ENCODE measurements at places on chromosomes 2 and 18.
A peak's percentile ranks its signal among the peaks of the same experiment; 100 is the strongest.

DNA sequence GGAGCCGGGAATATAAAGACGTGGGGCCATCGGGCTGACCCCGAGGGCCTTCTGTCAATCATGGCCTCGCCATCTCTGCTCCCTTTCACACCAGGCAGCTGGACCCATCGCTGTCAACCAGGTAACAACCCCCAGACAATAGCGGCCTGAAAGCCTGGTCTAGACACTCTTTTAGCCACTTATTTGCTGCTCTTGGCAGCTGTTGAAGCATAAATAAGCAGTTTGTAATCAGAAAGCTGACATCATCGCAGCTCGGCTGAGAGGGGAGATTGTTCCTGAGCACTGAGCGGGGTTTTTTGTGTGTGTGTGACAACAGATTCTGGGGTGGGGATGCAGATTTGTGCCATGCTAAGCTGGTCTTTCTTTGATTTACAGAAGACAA is 423.6 kb upstream of the POU3F3 start:
- no peak for DNase-seq

GRCh38 chr2:127410871-127411652 is 7.2 kb upstream of the PROC start:
- no peak for DNase-seq

- DNase-seq: no peak
These were observed 274.0 kb upstream of the FAM98A start for GRCh38 chr2:33873076-33873605.

DNA sequence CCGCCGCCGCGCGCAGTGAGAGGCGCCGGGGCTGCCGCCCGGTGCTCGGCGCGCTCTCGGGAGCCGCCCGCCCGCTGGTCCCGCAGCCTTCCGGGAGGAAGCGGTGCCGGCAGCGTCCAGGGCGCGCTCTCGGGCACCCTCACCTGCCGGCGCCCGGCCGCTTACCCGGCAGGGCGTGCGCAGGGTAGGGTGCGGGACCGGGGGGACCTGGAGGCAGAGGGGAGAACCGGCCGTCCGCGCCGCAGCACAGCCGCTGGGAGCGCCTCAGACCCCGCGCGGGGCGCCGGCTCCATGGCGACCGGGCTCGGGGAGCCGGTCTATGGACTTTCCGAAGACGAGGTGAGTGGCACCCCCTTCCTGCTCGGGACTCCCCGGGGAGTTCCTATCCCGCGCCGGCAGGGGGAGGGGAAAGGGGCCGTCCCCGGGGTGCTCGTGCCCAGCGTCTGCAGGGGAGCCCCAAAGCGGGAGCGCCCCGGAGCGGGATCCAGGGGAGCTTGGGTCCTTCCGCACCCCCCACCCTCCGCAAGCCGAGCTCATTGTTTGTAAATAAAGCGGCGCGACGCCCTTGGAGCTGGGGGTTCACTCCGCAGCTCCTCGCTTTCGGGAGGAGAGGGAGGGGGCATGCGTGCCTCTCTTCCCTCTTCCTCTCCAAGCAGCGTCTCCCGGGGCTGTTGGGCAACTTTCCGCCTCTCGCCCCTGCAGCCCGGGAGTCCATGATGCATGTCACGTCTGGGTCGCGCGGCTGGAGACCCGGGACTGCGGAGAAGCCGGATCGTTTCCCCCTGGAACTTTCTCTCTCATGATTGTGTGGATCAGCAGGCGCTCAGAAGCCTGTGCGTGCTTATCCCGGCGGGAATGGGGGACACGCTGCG is 580 bp downstream of the NEDD4L start:
- peak; percentile 24 for DNase-seq

DNA sequence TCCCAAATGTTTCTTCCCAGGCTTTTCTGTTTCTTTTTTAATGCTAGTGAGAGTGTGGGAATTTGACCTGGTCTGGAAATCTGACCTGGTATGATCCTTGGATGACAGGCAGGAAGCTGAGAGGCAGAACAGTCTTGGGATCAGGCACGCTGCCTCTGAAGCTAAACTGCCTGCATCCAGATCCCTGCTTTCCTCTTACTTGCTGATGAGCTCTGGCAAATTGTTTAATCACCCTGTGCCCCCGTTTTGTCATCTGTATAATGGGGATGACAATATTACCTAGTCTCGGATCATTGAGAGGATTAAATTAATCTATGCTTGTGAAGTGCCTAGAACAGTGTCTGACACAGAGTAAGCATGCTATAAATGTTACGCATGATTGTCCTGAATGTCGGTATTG is 3.3 kb downstream of the KLHL23 start:
- no peak for DNase-seq

- DNase-seq: no peak
These were observed 32.2 kb upstream of the HNRNPA3 start for GRCh38 chr2:177180269-177181000.

GRCh38 chr2:3229221-3229620 is 148.4 kb downstream of the EIPR1 start:
- DNase-seq: no peak

DNA sequence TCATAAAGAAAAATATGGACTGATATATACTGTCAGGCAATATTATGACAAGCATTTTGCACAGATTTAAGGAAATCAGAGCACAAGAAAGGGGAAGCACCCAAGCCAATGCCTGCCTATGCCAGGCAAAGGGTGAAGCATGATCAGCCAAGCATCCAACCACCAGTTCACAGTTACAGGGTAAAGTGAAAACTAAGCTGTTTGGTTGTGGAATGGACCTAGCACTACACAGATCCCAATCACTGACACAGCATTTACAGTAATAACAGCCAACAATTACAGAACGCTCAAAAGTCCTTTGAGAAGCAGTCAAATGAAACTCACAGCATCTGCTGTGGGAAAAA is 90.3 kb downstream of the SP3 start:
- DNase-seq: no peak

GRCh38 chr2:44774826-44775492 is 166.5 kb upstream of the SIX3 start:
- no peak for DNase-seq

- DNase-seq: no peak
These were observed 293.0 kb upstream of the SPHKAP start for GRCh38 chr2:228474466-228474865.

- DNase-seq: no peak
These were observed 36.0 kb downstream of the FARP2 start for GRCh38 chr2:241391892-241392665.

GRCh38 chr2:180524499-180524898 is 455.9 kb upstream of the UBE2E3 start:
- DNase-seq: no peak

DNA sequence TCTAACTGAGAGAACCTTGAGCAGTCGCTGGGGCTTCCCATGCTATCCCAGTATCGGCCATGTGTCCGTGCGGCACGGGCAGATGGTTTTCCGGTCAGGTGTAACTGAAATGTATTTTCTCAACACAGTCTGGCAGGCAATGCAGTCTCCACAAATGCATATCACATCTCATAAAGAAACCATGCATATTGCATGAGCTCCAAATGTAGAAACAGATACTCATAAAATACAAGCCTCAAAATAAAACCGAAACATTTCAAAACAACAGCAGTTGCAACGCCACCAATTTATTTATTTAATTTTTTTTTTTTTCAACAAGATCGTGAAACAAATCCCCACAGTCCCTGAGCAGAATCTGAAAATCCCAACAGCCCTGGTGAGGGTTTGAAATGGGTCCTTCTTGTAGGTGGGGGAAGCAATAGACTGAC is 299.4 kb downstream of the LPIN1 start:
- DNase-seq: no peak

DNA sequence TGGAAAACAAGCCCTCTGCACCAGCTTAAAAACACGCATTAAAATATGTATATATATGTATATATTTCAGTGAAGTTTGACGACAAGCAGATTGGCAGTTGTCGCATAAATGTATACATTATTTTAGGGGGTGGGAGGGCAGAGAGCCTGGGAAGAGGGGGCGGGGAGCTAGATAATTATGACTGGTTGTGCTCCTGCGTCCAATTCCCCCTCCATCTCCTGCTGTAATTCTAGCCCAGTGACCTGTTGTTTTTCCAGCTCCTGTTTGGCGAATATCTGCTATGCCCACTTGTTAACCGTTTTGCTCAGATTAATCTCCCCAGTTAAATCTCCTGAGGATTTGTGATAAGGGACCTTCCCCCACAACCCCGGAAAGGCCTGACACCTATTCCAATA is 656 bp downstream of the UNC80 start:
- DNase-seq: no peak

DNA sequence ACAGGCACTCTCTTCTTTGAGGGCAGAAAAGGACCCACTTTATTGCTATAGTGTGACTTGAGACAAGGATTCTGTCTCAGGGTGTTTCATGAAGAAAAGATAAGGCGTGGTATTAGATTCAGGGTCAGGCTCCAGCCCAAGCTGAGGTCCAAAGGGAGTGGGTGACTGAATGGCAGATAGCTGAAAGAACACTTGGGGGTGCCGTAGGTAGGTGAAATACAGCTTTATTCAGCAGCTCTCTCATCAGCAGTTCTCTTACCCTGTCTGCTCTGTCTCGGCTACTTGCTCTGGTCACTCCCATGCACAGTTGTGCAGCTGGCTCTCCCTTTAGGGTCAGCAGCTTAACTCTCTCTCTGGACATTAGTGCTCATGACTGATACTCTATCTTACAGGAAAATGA is 379.9 kb downstream of the LPIN1 start:
- no peak for DNase-seq

GRCh38 chr2:26068602-26069298 is 34.9 kb downstream of the RAB10 start:
- DNase-seq: no peak

DNA sequence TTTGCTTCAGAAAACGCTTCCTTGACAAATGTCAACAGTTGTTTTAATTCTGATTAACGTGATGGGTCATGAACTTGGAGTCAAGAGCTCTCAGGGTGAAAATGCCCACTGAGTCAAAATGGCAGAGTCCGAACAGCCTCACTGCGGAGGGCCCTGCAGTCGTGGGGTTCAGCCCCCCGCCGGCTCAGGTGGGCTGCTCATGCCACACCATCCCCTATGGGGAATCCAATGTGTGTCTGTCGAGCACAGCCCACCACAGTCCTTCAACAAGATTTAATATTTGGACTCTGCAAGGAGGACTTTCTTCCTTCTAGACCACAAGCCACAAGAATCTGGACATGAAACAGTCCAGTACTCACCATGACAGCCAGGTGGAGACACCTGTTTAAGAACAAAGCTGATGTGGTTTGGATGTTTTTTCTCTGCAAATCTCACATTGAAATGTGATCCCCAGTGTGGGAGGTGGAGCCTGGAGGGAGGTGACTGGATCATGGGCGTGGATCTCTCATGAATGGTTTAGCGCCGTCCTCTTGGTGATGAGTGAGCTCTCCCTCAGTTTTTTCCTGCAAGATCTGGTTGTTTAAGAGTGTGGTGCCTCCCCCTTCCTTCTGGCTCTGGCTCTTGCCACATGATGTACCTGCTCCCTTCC is 201.0 kb downstream of the NDUFA10 start:
- no peak for DNase-seq

DNA sequence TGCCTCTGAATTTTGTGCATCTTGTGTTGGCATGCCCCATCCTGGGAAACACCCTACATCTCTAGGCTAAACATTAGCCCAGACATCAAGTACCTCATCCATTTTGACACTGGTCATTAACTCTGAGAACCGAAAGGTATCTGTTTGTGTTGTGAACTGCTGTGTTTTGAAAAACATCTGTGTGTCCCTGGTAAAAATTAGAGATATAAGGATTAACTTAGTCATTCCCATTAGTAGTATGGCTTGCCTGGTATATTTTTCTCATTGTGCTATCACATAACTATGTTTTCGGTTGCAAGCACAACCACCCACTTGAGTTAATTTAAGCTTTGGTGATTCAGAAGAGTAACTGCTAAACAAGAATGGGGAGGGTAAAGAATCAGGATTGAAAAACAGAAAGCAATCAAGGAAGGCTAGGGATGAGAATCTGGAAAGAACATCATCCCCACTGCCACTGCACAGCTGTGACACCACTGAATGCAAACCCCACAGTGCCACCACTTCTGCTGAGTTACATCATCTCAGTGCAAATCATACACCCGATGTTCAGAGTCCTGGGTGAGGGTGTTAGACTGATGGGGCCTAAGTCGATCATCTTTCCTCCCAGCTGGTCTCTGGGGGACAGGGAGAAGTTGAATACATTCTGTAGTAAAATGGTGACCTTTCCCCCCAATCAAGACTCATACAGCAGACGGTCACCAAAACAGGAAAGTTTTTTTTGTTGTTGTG is 234.0 kb downstream of the EPHA4 start:
- no peak for DNase-seq

- no peak for DNase-seq
These were observed 25.0 kb upstream of the ASXL2 start for GRCh38 chr2:25903216-25903776.

GRCh38 chr2:57943315-57943714 is 103.3 kb upstream of the VRK2 start:
- DNase-seq: no peak

DNA sequence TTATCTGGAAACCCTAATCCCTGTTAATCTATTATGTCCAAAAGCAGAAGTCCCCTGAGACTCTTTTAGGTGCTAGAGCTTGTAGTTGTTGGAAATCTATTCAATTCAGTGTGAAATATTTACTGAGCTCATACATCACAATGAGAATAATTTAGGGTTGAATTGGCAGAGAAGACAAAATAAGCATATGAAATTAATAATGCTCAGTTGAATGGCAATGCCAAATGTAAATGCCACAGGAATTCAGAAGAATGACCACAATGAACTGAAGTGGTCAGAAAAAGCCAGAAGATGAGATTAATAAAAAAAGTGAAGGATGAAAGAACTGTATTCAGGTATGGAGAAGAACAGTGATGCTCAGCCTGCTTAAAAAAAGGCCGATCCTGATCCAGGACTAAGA is 8.0 kb upstream of the STAT4 start:
- no peak for DNase-seq

DNA sequence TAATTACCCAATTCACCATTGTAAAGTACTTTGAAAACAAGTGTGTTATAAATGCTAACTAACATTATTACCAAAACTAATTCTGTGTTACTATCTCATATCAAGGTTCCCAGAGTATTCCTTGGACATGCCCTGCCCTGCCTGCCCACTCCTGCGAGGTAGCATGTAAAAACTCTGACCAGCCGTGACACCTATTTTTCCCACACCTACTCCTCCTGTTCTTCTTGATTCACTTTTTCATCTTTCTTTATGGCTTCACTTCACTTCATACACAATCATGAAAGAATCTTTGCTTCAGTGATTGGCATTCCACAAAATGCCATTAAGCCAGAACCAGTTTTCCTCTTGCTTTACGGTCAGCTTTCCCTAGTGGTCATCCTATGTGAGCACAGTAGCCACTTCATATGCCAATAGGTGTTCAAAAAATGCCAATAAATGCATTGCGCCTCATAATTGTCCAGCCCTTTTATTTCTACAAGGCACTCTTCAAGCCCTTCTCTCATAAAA is 42.6 kb upstream of the SETBP1 start:
- DNase-seq: no peak

GRCh38 chr2:46921676-46922448 is 6.3 kb upstream of the MCFD2 start:
- DNase-seq: no peak

- DNase-seq: no peak
These were observed 66.2 kb downstream of the ODC1 start for GRCh38 chr2:10381997-10382353.
